ENCODE measurements at places on chromosomes 2 and 18.
A peak's percentile ranks its signal among the peaks of the same experiment; 100 is the strongest.

DNA sequence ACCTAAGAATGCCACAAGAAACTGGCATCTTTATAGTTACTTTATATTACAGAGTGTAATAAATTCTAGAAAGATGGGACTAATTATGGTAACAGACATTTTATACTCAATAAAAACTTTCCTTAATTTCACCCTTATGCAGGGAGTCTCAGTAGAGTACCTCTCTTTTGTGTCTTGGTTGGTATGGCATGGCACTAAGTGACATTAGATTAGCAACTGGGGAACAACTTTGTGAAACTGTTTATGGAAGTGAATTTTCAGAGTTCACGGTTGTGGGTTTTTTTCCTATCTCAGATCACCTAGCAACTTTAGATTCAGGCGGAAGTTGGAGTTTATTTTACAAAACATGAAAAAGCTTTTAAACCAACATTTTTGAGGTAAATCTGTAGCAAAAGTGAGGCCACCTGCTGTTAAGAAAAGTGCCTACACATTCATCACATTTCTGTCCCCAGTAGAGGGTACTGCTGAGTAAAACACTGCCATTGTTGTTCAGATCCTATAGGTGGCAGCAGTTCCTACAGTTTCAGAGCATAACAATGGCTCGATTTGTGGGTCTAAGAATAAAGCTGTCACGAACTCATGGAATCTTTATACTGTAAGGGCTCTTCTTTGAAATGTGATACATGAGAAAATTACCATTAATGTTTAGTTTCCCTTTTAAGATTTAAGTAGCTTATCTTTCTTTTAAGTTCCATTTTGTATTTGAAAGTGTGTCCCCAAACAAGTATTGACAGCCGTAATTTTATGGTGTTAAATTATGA lies 117.6 kb downstream of the CAMKMT start:
- peaks cover 4% of the 10 kb centered on the region for H3K4me1 ChIP-seq
- peak; percentile 29 for DNase-seq
- H3K36me3 ChIP-seq = no peaks in the 10 kb centered on the region
- H3K27ac ChIP-seq = no peak overlapping the region
- no peak overlapping the region for H3K4me3 ChIP-seq

- no peaks in the 10 kb centered on the region for H3K27me3 ChIP-seq
- H3K4me1 ChIP-seq = peaks cover 16% of the 10 kb centered on the region
- H3K36me3 ChIP-seq = peaks cover 32% of the 10 kb centered on the region
- H3K27ac ChIP-seq = no peak overlapping the region
- no peak for DNase-seq
- no peak overlapping the region for H3K4me3 ChIP-seq
These were observed 213.3 kb downstream of the FAM210A start for GRCh38 chr18:13513021-13513420.

- H3K36me3 ChIP-seq = no peaks in the 10 kb centered on the region
- H3K4me1 ChIP-seq = peaks cover 4% of the 10 kb centered on the region
- no peak for DNase-seq
- H3K27me3 ChIP-seq = no peaks in the 10 kb centered on the region
These were observed 88.1 kb downstream of the NDUFA10 start for GRCh38 chr2:239936838-239937581.

DNA sequence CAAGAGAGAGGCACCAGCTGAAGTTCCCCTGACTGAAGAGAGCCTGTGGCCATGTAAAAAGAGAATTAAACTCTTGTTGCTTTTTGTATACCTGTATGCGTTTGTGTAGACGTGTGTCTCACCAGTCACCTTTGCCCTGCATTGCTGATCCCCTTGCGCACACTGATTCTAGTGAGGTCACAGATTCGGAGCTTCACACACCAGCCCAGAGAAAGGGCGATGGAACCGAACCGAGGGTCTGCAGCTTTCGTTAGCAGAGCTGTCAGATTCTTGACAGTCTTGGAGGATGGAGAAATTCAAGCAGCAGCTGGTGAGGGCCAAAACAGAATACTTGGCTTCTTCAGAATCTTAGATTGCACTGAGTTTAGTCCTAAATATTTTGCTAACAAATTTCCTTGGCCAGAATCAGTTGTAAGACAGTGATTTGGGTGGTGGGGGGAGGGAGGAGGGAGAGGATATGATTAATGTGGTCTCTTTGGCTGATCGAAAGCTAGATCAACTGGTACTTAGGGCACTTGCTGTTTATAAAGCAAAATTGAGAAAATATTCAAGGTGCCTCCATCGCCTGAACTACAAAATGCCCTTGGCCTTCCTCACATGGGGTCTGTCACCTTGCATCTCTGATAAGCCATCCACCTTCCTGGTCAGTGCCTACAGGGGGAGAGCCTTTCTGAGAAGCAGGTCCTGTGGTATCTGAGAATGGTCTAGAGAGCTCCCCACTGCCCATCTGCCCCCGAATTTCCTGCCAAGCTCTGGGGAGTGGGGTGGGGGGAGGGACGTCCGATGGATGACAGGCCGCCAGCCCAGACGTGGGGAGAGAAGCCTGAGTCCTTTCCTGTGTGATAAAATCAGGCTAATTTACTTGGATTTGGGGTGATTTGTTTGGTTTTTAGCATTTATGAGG lies 123.5 kb downstream of the CABLES1 start:
- peak overlapping the region; percentile 36 for H3K27ac ChIP-seq
- peaks cover 40% of the 10 kb centered on the region for H3K4me1 ChIP-seq
- no peak for DNase-seq
- peaks cover 44% of the 10 kb centered on the region for H3K36me3 ChIP-seq

- DNase-seq = no peak
- peaks cover 61% of the 10 kb centered on the region for H3K4me1 ChIP-seq
- peak overlapping the region; percentile 38 for H3K27ac ChIP-seq
- no peaks in the 10 kb centered on the region for H3K36me3 ChIP-seq
These were observed 134.1 kb upstream of the ITGB6 start for GRCh38 chr2:160334028-160334741.

GRCh38 chr2:68693951-68694350 lies 40.7 kb upstream of the ARHGAP25 start:
- no peak overlapping the region for H3K4me3 ChIP-seq
- DNase-seq = no peak
- peaks cover 21% of the 10 kb centered on the region for H3K27me3 ChIP-seq
- H3K27ac ChIP-seq = no peak overlapping the region
- H3K4me1 ChIP-seq = peaks cover 19% of the 10 kb centered on the region

- DNase-seq = no peak
- peaks cover 27% of the 10 kb centered on the region for H3K4me1 ChIP-seq
- no peak overlapping the region for H3K27ac ChIP-seq
- H3K27me3 ChIP-seq = no peaks in the 10 kb centered on the region
- no peak overlapping the region for H3K4me3 ChIP-seq
These were observed 13.3 kb downstream of the RELCH start for GRCh38 chr18:62200121-62200914.

DNA sequence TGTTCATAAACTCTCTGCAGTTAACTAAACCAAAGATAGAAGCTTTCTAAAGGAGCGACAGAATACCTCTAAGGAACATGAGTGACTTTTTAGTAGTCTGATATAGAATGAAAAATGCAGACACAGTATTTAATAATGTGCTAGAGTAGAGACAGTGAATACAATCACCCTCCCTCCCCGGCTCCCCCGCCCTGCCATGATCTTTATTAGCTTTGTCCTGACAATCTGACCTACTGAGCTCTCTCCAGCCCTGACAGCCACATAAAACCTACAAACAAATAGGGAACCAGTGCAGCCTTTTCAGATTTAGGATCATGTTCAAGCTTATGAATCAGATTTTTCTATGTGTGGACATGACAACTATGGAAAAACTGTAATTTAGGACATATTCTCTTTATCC lies 777.6 kb upstream of the FANCL start:
- DNase-seq = no peak
- no peak overlapping the region for H3K4me3 ChIP-seq
- no peaks in the 10 kb centered on the region for H3K27me3 ChIP-seq
- H3K36me3 ChIP-seq = no peaks in the 10 kb centered on the region
- H3K27ac ChIP-seq = no peak overlapping the region
- H3K4me1 ChIP-seq = no peaks in the 10 kb centered on the region

Measured in activated T-helper 2 cell treated with anti-CD3 and anti-CD28 coated beads, Interferon-gamma antibody, Interleukin-2, Interleukin-4, amounts not matched to agents 10 μg/mL and 5 μg/mL and 100 μg/mL, durations not matched to agents 14 hours and 24 hours and 36 hours (primary cell).